Activated CD4-positive, alpha-beta T cell treated with anti-CD3 and anti-CD28 coated beads, Interleukin-2, amount 10 ng/mL, durations not matched to agents 7 days and 5 days (primary cell): ENCODE measurements at places on chromosomes 5 and 9.

- peak overlapping the region; percentile 87 for H3K27ac ChIP-seq
- peak overlapping the region; percentile 86 for H3K4me3 ChIP-seq
- no peaks in the 10 kb centered on the region for H3K27me3 ChIP-seq
- no peak for DNase-seq
- peaks cover 2% of the 10 kb centered on the region for H3K36me3 ChIP-seq
These were observed 662 bp upstream of the DOLPP1 start for GRCh38 chr9:129080298-129080600.

GRCh38 chr5:168712280-168712924, 133.2 kb upstream of the PANK3 start:
- no peaks in the 10 kb centered on the region for H3K4me1 ChIP-seq
- no peak overlapping the region for H3K4me3 ChIP-seq
- no peaks in the 10 kb centered on the region for H3K36me3 ChIP-seq

- no peak overlapping the region for H3K27ac ChIP-seq
- H3K4me3 ChIP-seq = no peak overlapping the region
- no peak for DNase-seq
- no peaks in the 10 kb centered on the region for H3K36me3 ChIP-seq
- peaks cover 70% of the 10 kb centered on the region for H3K27me3 ChIP-seq
- H3K4me1 ChIP-seq = peaks cover 1% of the 10 kb centered on the region
These were observed 7.9 kb downstream of the ISL1 start for GRCh38 chr5:51391175-51391574.

DNA sequence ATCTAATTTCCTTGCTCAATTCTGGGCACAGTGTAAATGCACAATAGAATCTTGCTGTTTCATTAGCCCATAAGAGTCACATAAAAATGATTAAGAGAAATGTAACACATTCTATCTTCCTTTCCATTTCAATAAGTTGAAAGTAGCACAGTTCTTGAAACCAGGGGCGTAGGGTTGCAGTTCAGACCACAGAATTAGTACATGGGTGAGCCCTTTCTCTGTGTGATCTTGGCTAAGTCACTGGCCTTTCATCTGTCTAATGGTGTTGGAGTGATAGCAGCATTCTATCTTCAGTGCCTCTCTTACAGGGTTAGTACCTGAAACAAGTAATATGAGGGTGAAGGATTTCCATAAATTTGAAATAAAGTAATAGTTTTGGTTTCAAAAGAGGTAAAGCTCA, 445.3 kb upstream of the ZNF462 start:
- H3K4me1 ChIP-seq = peaks cover 13% of the 10 kb centered on the region
- no peaks in the 10 kb centered on the region for H3K27me3 ChIP-seq
- no peak overlapping the region for H3K27ac ChIP-seq
- H3K36me3 ChIP-seq = no peaks in the 10 kb centered on the region
- DNase-seq = no peak

GRCh38 chr5:54825005-54825404, 160.4 kb downstream of the ESM1 start:
- no peak overlapping the region for H3K4me3 ChIP-seq
- H3K4me1 ChIP-seq = no peaks in the 10 kb centered on the region

- no peak overlapping the region for H3K4me3 ChIP-seq
- no peak for DNase-seq
- no peaks in the 10 kb centered on the region for H3K36me3 ChIP-seq
- peak overlapping the region; percentile 50 for H3K27ac ChIP-seq
- H3K27me3 ChIP-seq = no peaks in the 10 kb centered on the region
- H3K4me1 ChIP-seq = peaks cover 12% of the 10 kb centered on the region
These were observed 153.1 kb downstream of the PCSK1 start for GRCh38 chr5:96279801-96280542.
